ENCODE measurements at places on chromosomes 4 and X. TPM values are rescaled to one million over a fixed set of nuclear protein-coding genes. Genes with fewer than 3 reads are reported as not detected.

DNA sequence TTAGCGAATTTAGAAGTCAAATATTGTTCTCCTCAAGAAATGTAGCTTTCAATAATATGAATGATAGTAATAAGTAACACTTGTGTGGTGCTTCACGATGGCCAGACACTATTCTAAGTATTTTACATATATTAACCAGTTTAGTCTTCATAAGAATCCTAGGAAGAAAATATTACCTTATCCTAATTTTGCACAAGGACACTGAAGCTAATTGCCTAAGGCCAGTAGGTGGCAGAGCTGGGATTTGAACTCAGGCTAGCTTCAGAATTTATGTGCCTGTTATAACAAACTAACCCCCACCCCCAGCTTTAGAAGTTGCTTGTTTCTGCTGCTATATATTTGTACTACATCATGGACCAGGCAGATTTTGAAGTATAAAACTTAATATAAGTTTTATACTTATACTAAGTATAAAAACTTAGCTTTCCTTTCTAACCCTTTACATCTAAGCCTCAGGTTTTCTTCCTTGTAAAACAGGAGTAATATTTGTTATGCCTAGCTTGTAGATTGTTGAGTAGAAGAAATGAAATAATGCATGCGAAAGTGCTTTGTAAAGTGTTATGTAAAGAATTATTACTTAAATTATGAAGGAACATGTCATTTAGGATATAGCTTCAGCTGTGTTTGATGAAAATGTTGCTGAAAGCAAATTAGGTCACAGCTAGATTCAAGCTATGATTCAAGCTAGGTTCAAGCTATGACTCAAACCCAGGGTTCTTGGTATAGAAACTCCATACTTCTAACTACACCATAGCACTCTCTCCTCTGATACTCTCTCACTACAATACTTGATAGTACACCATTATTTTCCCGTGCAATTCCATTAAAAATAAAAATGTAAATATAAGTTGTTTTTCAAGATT is 4.2 kb upstream of the CDS1 start:
- DNase-seq: no peak

TMSB15C gene
- 43.2 TPM for total RNA-seq

GRCh38 chr4:20428436-20429160 is 176.9 kb downstream of the SLIT2 start:
- no peak for DNase-seq

DNA sequence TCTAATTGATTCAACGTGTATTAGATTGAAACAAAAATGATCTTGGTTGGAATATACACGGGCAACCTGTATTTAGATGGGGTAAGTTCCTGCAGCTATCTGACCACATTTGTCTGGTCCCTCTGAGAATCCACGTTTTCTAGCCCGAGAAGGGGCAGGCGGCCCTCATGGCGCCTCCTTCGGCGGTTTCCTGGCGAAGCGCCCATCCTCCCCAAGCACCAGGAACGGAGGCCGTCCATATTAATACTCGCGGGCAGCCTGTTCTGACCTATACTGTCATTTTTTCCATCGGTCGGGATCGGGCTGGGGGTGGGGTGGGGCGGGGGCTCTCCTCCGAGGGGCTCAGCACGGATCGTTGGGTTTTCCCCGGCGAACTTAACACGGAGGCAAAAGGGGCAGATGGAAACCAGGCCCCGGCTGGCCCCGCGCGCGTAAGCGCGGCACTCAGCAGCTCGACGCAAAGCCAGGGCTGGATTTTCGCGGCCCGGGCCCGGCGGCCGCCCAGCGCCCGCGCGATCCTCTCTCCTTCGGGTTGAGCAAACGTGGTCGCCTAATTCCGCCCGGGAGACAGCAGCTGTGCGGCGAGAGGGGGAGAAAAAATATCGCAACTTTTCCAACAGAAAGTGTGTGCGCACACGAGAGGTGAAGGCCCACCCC is 77.2 kb upstream of the BCOR start:
- DNase-seq: peak; percentile 44

GRCh38 chr4:120540625-120541024 is 381.9 kb downstream of the PRDM5 start:
- no peak for DNase-seq

GRCh38 chr4:73230865-73231517 is 27.6 kb downstream of the ANKRD17 start:
- DNase-seq: no peak

GAGE1 gene
- not detected for total RNA-seq

DNA sequence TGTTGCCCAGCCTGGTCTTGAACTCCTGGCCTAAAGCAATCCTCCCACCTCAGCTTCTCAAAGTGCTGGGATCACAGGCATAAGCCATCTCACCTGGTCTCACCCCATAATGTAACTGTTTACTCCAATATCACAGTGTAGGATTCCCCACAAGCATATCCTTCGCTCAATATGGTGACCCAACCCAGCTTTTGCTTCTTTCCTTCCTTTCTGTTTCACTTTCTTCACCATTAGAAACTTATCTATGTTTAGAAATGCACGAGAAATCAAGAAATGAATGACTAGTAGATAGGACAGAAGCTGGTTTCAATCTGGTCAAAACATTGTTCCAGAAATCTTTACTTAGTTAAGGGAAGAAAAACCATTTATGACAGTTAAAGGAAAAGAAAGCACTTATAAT is 18.9 kb downstream of the TSPAN5 start:
- DNase-seq: no peak

MID1 gene
- 7.7 TPM for total RNA-seq

DNA sequence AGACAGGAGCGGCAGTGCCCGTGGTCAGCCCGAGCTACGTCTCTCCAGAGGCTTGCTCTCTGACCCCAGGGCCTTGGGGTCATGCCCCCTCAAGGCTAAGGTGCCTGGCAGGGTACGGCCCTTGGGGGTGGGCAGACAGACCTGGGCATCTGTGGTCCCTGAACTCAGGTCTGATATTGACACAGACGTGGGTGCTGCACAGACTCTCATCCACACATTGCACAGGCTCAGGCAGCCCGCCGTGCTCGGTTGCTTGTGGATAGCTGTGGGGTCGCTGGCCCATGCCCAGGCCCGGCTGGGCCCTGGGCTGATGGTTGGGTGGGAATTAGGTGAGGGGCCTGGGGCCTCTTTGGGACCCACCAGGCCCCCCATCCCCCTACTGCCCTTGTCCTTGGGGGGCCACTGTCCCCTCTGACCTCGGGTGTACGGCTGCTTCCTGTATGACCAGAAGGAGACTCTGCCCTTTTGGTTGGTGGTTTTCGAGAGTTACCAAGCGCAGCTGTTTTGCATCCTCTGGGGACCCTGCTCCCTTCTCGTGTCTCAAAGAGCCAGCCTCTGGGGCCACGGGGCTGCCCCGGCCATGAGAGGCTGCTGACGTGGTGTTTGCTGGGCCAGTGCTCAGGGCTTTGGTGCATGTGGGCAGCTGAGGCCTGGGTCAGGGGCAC is 10.1 kb downstream of the FGFRL1 start:
- no peak for DNase-seq

MAGEA11 gene
- total RNA-seq: not detected

AFF2 gene
- total RNA-seq: 313 TPM

DNA sequence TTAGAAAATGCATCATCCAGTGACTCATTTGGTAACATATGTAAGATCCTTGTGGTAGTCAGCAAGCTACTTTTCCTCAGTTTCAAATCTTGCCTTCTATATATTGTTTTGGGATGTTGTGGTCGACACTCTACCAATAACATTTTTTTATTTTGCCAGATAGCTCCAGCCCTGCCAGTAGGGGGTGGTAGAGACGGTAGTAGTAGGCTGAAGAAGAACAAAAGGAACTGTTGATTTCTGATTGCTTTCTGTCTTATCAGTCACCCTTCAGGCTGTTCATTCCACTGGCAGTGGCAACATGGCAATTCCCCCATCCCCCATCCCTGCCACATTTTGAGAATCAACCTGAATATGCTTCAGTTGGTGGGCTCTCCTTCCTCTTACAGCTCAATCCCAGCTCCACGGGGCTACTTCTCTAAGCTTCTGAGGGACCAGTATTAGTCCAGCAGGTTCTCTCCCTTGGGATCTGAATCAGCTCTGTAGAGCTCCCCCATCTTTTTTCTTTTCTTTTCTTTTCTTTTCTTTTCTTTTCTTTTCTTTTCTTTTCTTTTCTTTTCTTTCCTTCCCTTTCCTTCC is 171.5 kb upstream of the VEGFC start:
- no peak for DNase-seq

DNA sequence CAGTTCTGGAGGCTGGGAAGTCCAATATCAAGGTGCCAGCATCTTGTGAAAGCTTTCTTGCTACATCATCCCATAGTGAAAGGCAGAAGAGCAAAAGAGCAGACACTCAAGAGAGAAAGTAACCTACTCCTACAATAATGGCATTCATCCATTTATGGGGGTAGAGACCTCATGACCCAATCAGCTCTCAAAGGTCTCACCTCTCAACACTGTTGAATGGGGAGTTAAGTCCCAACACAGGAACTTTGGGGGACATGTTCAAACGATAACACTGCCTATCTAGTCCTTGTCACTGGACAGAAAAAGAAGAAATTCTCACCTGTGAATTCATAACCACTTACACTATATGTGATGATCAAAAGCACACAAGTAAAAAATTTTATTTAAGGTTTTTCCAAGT is 6.6 kb upstream of the NFKB1 start:
- DNase-seq: no peak

DNA sequence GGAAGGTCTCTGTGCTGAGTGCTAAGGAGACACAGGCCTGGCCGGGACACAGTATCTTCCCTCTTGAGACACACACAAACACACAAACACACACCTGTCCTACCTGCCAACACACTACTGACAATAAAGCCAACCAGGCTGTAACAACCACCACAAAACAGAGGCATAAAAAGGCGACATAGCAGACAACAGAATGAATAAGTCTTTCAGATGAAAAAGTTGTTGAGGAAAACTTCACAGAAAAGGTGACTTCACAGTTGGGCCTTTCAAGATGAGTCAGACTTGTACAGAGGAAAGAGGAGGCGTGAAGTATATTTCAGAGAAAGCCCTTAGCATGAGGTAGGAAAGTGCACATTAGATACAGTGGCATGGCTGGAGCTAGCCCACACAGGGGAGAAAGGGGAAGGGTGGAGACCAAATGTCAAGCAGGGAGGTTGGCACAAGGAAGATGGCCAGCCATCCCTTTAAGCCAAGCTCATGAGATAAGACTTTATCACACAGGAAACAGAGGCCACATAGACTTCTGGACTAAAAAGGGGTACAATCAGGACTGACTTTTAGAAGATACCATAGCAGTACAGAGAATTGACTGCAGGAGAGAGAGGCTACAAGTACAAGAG is 54.0 kb downstream of the SLC9A7 start:
- no peak for DNase-seq

GPRASP2 gene
- 84.8 TPM for total RNA-seq

CTAG1B gene
- not detected for total RNA-seq

DNA sequence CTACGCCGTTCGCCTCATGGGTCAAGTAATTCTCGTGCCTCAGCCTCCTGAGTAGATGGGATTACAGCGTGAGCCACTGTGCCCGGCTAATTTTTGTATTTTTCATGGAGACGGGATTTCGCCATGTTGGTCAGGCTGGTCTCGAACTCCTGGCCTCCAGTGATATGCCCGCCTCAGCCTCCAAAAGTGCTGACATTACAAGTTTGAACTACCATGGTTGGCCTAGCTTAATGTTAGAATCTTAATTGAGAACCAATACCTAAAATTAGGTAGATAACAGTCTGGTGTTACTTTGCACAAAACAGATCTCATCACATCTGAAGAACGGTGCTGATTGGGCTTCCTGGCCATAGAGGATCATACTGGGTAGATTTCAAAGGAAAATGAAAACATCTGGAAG is 184.9 kb downstream of the VEGFC start:
- no peak for DNase-seq
